ENCODE measurements at places on chromosomes 6 and 20.
A peak's percentile ranks its signal among the peaks of the same experiment; 100 is the strongest.

DNA sequence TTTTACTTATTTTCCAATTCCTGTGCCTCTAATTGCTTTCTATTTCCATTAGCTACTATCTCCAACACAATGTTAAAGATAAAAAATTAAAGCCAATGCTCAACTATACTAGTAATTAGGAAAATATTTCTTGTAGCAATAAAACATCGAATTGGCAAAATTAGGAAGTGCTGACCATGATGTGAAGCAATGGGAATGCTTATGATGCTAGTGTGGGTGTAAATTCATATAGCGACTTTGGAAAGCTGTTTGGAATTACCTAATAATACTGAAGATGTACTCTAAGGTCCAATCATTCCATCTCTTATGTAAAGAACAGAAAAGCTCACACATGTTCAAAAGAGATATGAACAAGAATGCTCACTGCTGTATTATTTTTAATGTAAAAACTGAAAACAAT lies 78.2 kb downstream of the UBE3D start:
- DNase-seq, result no peak

DNA sequence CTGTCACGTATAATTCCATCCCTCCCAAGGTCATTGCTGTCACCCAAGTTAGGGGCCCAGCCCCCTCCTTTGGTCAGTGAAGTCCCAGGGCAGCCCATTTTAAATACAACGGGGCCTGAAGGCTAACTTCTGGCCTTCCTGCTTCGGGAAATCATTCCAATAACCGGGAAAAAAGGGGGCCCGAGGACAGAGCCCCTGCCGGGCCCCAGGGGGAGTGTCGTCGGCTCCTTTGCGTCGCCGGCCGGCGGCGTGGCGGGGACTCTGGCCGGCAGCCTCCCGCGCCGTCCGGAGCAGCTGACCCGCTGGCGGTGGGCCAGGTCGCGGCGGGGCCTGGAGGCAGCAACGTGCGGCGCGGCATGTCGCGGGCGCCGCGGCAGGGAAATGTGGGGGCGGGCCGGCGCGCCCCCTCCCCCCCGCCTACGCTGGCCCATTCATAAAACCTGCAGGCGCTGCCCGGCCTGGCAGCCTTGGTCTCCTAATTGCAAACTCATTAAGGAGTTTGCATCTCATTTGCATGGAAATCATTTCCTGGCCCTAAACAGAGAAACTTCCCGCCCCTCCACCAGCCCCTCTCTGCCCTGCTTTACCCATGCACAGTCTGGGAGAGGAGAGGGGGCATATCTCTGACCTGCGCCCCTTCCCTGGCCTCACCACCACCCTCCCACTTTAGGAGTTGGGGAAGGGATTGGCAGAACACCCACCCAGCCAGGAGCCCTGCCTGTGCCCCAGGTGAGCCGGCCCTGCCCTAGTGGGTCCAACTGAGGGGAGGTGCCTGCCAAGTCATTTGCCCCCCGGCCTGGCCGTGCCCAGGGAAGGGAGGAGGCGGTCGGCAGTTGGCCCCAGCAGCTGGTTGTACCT lies 50.7 kb downstream of the MRPL14 start:
- DNase-seq, result peak; percentile 40

GRCh38 chr6:146990821-146991798 lies 213.1 kb upstream of the STXBP5 start:
- DNase-seq, result no peak

GRCh38 chr6:71478834-71479541 lies 190.4 kb downstream of the OGFRL1 start:
- DNase-seq, result no peak

- DNase-seq, result no peak
Observed at GRCh38 chr6:38604700-38605099, 35.0 kb downstream of the BTBD9 start.

DNA sequence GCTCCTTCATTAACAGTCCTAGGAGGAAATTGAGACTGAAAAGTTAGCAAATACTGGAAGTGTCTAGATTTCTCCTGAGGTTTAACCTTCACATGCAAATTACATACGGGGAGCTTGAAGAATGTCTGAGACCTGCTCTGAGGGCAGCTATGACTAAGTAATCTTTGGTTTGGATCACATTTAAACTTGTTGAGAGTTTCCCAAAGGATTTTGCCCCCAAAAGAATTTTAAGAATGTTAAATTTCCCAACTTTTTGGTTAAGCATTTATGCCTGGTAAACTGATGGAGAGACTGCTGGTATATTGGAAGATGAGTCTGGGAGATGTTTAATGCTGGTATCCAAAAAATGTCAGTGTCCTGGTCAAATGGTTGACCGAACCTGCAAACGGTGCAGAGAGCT lies 97.0 kb downstream of the RREB1 start:
- no peak for DNase-seq

DNA sequence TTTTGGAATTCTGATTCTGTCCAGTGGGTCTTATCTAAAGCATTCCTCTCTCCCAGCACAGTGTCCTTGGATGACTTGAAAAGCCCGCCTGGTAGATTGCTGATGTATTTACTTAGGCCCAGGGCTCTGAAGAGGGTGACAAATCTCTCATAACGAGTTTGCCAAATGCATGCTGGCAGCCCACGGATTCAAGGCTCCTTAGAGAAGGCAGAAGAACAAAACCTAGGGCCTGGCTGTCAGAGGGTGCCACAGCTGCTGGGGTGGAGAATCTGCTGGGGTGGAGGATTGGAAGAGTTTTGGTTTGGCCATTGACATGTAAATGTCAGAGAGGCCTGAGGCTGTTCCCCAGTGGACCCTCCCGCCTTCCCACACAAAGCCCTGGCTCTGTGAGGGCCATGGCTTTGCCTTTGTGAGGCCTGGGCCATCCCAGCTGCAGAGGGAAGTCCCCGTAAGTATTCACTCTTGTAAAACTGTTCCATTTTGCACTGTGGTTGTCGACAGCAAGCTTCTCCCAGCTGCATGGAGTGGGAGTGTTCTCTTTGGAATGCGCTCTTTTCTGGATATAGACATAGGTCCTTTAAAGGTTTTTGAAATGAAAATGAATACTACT lies 50.3 kb downstream of the ANKRD6 start:
- DNase-seq, result no peak

DNA sequence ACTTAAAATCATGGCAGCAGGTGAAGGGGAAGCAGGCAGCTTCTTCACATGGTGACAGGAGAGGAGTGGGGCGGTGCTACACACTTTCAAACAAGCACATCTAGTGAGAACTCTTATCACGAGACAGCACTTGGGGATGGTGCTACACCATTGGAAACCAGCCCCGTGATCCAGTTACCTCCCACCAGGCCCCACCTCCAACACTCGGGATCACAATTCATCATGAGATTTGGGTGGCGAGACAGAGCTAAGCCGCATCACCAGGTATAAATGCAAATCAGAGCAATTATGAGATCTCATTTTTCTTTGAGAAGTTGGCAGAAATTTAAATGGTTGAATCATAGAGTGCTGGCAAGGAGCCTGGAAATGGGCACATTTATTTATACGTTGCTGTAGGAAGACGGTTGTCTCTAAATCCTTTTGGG lies 31.4 kb downstream of the IGF2R start:
- no peak for DNase-seq

DNA sequence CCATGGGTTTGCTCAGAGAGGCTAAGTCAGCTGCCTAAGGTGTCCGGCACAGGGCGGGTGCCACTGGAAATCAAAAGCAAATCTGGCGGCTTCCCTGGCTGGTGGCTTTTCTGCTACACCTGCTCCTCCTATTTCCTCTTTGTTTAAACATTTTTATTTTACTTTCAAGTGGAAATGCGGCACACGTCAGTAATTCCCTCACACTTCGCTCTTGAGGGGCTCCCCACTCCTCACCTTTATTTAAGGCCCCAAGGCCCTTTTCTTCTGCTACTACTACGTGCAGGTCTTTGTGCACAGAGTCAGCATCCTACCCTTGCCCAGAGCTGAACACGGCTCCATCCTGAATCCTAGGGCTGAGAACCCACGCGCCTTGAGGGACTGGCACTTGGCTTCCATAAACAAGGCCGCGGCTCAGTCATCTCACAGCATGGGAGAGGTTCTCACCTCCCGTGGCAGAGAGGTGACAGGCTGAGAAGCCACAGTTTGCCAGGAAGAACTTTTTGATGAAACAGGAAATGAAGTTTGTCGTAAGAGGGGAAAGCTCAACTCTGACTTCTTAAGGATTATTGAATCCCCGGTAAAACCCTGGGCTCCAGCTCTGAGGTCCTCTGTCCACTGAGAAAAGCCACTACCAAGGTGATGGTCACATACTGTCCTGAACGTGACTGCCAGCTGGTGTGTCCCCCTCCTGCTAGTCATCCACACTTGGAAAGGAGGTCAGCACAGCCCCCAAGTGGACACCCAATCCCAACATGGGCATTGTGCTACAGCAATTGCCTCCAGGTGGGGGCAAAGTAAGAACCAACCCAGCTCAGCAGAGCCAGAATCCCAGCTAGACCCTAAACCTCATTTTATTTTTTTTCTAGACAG lies 48.0 kb downstream of the NFATC2 start:
- DNase-seq, result no peak

- DNase-seq, result peak; percentile 9
Observed at GRCh38 chr6:128131036-128131435, 230.2 kb upstream of the THEMIS start.

- DNase-seq, result no peak
Observed at GRCh38 chr20:1075616-1076015, 42.8 kb upstream of the PSMF1 start.

- no peak for DNase-seq
Observed at GRCh38 chr6:40436685-40437604, 150.2 kb downstream of the LRFN2 start.

DNA sequence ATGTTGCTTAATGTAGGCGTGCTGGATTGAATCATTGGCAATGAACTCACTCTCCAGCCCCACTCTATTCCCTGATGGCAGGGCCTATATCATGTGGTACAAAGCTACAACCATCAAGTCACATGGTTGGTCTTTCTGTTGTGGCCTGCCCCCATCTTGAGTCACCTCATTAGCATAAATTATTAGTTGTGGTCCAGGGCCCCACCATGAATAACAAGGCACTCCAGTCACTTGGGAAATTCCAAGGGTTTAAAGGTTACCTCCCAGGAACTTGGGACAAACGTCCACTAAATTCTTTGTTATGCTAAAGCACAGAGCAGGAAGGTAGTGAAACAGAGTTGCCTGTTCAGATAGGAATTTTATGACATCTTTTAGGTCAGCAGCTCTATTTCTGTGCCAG lies 193.7 kb downstream of the SLC35F1 start:
- DNase-seq, result no peak

GRCh38 chr6:140001821-140002341 lies 627.4 kb upstream of the CITED2 start:
- no peak for DNase-seq

DNA sequence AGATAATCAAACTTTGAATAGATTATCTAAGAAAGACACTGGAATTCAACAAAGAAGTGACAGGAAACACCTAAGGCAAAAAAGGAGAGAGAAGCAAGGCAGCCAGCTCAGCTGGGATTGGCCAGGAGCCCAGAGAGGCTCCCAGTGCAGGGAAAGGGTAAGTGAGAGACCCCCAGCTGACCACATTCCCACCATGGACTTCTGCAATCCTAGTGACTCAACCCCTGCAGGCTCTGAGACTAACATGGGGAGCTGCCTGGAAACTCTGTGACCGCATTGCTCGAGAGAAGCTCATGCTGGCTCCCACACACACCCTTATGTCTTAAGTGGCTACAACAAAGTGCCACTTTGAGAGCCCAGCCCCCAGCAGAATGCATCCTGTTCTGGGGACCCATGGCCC lies 215.1 kb downstream of the PACRG start:
- DNase-seq, result no peak

DNA sequence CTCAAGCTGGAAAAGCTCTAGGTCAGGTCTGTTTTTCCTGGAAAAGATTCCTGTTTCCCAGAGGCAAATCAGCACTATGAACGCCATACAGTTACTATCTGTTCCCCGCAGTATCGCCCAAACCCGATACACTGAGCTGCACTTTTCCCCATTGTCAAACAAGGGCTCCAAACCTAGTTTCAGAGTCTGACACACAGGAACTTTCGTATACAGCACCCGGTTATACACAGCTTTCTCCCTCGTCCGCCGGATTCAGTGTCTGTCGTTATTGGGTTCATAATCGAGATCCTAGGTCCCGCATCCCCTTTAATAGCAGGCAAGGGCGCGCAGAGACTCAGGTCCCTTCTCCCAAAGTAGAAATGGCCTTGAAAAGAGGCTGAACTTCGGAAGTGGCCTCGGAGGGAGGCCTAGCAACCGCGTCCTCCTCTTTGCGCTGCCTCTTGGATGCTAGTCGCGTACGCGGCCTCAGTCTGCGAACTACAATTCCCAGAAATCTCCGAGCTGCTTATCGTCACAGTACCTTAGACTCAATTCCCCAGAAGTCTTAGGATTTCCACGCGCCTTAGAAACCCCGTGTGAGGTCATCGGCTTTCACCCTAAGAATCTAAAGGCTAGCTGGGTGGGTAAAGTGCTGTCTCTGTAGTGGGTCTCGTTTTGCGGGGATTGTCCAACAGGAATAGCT lies 34.2 kb downstream of the ZNF391 start:
- DNase-seq, result no peak

DNA sequence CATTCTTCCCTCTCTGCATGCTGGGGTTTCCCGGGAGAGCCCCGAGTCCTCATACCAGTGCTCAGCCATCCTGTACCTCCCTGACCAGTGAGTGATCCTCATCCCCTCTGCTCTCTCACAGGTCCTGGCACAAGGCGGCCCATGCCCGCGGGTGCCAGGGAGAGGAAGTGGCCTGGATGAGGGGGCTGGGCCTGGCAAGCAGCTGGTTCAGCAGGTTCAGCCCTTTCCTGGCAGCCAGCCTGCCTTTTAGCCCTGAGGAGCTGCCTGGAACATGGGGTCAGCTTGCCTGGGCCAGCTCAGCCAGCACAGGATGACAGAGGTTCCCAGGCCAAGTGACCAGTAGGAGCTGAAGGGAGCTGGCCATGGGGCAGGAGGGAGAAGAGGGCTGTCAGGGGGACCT lies 10.9 kb downstream of the MOCS1 start:
- peak; percentile 16 for DNase-seq
